Effector memory CD8-positive, alpha-beta T cell (primary cell): ENCODE measurements at places on chromosomes 6 and 20.
A peak's percentile ranks its signal among the peaks of the same experiment; 100 is the strongest.

GRCh38 chr20:23349338-23350195, 1.0 kb upstream of the NXT1 start:
- peaks cover 40% of the 10 kb centered on the region for H3K36me3 ChIP-seq
- peak overlapping the region; percentile 95 for H3K4me3 ChIP-seq
- DNase-seq = no peak
- no peaks in the 10 kb centered on the region for H3K27me3 ChIP-seq
- peak overlapping the region; percentile 100 for H3K27ac ChIP-seq

DNA sequence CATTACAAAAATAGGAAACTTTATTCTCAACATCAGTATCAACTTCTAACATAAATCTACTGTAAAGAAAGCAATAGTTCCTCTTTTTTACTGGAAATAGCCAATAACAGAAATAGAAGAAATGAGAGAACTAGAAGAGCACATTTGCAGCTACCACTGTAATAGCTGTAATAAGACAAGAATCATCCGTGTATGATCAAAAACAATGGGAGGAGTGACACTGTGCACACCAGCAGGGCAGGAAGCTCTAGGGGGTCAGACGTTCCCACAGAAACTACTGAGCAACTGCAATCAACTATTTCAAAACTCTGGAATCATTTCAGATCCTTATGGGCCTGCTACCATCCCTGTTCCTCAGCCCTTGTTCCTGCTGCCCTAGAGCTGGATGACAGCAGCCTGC, 43.7 kb downstream of the NINL start:
- no peaks in the 10 kb centered on the region for H3K4me1 ChIP-seq
- no peak for DNase-seq
- no peak overlapping the region for H3K4me3 ChIP-seq
- H3K36me3 ChIP-seq = no peaks in the 10 kb centered on the region

DNA sequence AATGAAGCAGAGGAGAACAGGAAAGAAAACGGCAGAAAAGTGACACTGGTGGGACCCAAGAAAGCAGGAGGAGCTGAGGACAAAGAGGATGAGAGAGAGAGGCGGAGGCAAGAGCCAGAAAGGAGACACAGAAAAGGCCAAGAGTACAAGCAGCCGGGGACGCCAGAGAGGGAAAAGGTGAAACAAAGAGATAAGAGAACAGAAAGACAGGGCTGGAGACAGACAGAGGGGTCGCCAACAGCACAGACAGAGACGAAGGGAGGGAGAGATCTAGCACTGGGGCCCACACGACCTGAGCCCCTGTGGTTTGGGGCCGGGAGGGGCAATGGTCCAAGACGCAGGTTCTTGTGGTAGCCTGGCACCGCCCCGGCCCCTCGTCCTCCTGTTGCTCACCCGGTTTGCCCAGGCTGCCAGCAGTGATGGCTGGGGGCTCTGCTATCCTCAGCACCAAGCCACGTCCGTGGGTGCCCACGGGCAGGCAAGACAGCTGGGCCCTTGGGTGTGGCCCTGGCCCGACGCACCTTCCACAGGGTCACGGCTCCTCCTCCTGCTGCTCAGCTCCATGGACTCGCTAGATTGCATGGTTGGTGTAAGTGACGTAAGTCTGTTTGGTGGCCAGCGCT, 123.5 kb downstream of the GRM4 start:
- peaks cover 48% of the 10 kb centered on the region for H3K27me3 ChIP-seq
- no peak overlapping the region for H3K27ac ChIP-seq
- no peak for DNase-seq
- no peak overlapping the region for H3K4me3 ChIP-seq
- no peaks in the 10 kb centered on the region for H3K4me1 ChIP-seq
- peaks cover 2% of the 10 kb centered on the region for H3K36me3 ChIP-seq

GRCh38 chr6:108755257-108756240, 92.7 kb upstream of the ARMC2 start:
- H3K27me3 ChIP-seq = peaks cover 10% of the 10 kb centered on the region
- H3K36me3 ChIP-seq = no peaks in the 10 kb centered on the region
- H3K27ac ChIP-seq = no peak overlapping the region
- DNase-seq = no peak
- H3K4me3 ChIP-seq = no peak overlapping the region
- H3K4me1 ChIP-seq = no peaks in the 10 kb centered on the region

- no peaks in the 10 kb centered on the region for H3K4me1 ChIP-seq
- no peak for DNase-seq
- H3K27ac ChIP-seq = no peak overlapping the region
Measured at GRCh38 chr20:24370249-24370648, 99.2 kb upstream of the SYNDIG1 start.

DNA sequence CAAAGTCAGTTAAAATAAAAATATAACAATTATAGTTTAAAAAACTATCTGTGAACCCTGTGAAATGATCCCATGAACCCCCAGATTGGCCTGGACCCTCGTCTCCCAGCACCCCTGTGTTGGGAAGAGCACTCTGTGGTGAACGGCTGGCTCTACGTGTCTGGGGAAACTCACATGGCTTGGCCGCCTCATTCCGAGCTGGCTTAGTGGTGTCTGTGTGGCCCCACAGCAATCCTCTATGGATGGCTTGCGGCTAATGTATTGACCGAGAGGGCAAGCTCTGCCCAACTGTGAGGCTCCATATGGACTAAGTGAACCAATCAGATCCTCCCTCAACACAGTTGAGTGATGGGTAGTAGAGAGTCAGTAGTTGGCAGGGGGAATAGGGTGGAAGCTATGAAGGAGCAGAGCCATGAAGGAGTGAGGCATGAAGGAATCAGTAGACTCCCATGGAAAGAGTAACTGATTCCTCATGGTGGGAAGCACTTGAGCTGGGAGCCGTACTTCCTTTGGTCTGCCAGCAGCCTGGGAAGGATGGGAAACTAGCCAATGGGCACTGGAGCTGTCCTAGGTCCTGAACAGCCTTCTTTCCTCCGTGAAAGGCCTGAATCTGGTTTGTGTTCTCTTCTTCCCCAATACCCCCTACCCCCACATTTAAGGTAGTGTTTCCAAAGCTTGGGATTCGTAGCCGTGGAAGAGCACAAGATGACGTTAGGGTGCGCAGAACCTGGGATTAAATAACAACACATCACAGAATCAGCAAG, 21.6 kb upstream of the ZNF831 start:
- H3K27me3 ChIP-seq = no peaks in the 10 kb centered on the region
- H3K27ac ChIP-seq = no peak overlapping the region
- no peak for DNase-seq
- H3K36me3 ChIP-seq = peaks cover 12% of the 10 kb centered on the region
- H3K4me3 ChIP-seq = no peak overlapping the region
- peaks cover 35% of the 10 kb centered on the region for H3K4me1 ChIP-seq

- H3K27me3 ChIP-seq = peaks cover 53% of the 10 kb centered on the region
- no peak overlapping the region for H3K4me3 ChIP-seq
- DNase-seq = no peak
- H3K27ac ChIP-seq = no peak overlapping the region
Measured at GRCh38 chr6:125144822-125145221, 8.8 kb upstream of the TPD52L1 start.

- H3K36me3 ChIP-seq = no peaks in the 10 kb centered on the region
- no peaks in the 10 kb centered on the region for H3K4me1 ChIP-seq
- peaks cover 37% of the 10 kb centered on the region for H3K27me3 ChIP-seq
- no peak overlapping the region for H3K27ac ChIP-seq
- DNase-seq = no peak
Measured at GRCh38 chr20:38269040-38269439, 8.5 kb upstream of the KIAA1755 start.

DNA sequence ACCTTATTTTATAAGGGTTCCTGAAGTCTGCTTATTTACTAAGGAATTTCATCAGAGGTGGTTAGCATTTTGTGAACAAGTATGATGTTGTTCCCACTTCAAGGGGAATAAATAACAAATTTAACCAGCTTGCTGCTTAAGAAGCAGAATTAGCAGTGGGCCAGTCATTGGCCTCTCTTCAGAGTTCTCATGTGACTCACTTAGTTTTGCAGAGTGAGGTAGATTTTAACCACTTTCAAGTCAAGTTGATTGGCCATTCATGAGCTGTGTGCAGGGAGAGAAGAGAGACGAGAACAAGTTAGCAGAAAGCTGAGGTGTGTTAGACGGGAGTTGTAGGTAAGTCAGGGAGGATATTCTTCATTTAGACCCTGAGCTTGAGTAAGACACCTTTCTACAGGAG, 18.1 kb downstream of the TOP1 start:
- peak overlapping the region; percentile 69 for H3K27ac ChIP-seq
- peaks cover 58% of the 10 kb centered on the region for H3K4me1 ChIP-seq
- peaks cover 18% of the 10 kb centered on the region for H3K36me3 ChIP-seq
- no peaks in the 10 kb centered on the region for H3K27me3 ChIP-seq
- DNase-seq = no peak
- H3K4me3 ChIP-seq = no peak overlapping the region

DNA sequence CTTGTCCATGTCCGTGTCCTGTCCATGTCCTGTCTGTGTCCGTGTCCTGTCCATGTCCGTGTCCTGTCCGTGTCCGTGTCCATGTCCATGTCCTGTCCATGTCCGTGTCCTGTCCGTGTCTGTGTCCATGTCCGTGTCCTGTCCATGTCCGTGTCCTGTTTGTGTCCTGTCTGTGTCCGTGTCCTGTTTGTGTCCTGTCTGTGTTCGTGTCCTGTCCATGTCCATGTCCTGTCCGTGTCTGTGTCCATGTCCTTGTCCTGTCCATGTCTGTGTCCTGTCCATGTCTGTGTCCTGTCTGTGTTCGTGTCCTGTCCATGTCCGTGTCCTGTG, 55.0 kb upstream of the BHLHE23 start:
- no peaks in the 10 kb centered on the region for H3K4me1 ChIP-seq
- no peak for DNase-seq
- no peak overlapping the region for H3K4me3 ChIP-seq
- H3K27ac ChIP-seq = no peak overlapping the region

DNA sequence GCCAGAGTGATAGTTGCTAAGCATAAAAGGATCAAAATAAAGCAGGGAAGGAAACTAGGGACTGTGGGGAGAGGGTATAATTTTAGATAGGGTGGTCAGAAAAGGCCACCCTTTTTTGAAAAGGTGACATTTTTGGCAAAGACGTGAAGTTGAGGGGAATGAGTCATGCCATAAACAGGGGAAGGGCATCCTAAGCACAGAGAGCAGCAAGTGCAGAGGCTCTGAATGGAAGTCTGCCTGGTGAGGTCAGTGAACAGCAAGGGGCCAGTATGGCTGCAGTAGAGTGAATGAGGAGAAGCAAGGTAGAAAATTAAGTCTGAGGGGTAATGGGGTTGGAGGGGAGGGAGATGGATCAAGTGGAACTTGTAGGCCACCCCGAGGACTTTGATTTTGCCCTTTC, 2.4 kb downstream of the KLC4 start:
- H3K27ac ChIP-seq = no peak overlapping the region
- peaks cover 44% of the 10 kb centered on the region for H3K36me3 ChIP-seq
- DNase-seq = no peak
- H3K27me3 ChIP-seq = no peaks in the 10 kb centered on the region
- H3K4me1 ChIP-seq = peaks cover 19% of the 10 kb centered on the region
